Peyer's patch (tissue), 4 donors: ENCODE measurements at places on chromosomes 13 and 19.
A peak's percentile ranks its signal among the peaks of the same experiment; 100 is the strongest.

DNA sequence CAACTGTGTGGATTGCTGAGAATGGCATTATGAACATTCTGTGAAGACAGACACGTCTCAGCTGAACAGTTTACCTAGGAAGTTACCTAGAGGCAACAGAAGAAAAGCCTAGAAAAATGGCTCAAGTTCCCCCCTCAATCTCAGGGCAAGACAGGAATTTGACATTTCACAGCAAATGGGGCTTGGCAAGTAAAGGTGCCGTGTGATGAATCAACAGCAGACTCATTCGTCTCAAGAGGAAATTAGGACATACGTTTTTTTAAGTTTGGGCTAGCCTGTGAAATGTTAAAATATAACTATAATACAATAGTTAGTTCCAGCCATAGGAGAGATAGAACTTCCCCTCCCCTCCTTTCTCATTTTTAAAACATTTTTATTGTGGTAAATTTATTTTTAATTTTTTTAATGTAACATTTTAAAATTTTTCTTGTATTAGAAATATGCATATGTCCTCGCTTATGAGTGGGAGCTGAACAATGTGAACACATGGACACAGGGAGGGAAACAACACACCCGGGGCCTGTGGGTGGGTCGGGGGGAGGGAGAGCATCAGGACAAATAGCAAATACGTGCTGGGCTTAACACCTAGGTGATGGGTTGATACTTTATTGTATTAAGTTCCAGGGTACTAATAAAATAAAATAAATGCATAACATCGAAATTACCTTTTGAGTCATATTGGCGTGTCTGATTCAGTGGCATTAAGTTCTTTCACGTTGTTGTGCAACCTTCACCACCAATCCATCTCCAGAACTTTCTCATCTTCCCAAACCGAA is 116.0 kb downstream of the COL4A2 start:
- DNase-seq, result no peak

DNA sequence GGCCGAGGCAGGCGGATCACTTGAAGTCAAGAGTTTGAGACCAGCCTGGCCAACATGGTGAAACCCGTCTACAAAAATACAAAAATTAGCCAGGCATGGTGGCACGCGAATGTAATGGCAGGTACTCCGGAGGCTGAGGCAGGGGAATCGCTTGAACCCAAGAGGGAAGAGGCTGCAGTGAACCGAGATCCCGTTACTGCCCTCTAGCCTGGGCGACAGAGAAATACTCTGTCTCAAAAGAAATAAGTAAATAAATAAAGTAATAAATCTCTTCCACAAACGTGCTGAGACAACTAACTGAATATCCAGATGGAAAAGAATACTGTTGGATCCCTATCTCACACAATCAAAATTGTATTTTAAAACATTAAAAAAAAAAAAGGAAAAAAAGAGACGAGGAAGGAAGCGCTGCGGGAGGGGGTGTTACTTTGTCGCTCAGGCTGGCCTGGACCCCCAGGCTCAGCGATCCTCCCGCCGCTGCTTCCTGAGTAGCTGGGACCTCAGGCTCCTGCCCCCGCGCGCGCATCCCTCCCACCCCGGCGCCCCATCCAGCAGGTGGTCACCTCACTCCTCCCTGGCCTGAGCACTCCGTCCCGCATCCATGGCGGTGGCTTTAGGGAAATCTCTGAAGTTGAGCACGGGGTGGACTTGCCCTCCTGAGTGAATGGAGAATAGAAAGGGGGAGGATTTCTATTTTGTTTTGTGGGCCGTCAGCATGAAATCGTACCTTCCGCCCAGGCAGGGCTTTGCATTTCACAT is 628 bp upstream of the ZNF813 start:
- peak; percentile 24 for DNase-seq

DNA sequence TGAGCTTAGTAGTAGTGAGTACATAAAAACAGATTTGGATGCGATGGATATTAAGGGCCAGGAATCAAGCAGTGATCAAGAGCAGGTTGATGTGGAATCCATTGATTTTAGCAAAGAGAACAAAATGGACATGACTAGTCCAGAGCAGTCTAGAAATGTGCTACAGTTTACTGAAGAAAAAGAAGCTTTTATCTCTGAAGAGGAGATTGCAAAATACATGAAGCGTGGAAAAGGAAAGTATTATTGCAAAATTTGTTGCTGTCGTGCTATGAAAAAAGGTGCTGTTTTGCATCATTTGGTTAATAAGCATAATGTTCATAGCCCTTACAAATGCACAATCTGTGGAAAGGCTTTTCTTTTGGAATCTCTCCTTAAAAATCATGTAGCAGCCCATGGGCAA is 11.4 kb downstream of the CHAMP1 start:
- DNase-seq, result no peak

GRCh38 chr13:20424949-20425348 is 100.7 kb downstream of the CRYL1 start:
- peak; percentile 40 for DNase-seq

GRCh38 chr19:16442386-16443276 is 29.1 kb downstream of the EPS15L1 start:
- DNase-seq, result peak; percentile 65

- no peak for DNase-seq
Measured at GRCh38 chr13:103517066-103517767, 451.0 kb upstream of the SLC10A2 start.

DNA sequence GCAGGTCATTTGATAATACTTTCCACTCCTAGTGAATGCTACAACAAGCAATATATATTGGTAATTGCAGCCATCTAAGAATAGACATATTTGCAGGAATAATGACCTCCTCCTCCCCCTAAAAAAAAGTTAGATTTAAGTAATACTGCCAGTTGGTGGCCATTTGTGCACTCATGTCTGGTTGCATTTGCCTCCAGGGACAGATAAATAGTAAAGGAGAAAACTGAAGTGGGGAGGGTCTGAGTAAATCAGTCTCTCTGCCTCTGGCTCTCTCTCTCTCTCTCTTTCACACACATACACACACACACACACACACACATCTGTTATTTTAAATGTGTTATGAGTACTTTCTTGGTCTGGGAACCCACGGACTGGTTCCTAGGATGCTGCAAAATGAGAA is 125.5 kb upstream of the UQCRFS1 start:
- no peak for DNase-seq

GRCh38 chr13:83881917-83882605 is at the start of gene SLITRK1:
TSS of gene SLITRK1 (minus strand) at chr13:83882474. CDS start at chr13:83881507, 967 bp downstream.
- DNase-seq, result no peak

DNA sequence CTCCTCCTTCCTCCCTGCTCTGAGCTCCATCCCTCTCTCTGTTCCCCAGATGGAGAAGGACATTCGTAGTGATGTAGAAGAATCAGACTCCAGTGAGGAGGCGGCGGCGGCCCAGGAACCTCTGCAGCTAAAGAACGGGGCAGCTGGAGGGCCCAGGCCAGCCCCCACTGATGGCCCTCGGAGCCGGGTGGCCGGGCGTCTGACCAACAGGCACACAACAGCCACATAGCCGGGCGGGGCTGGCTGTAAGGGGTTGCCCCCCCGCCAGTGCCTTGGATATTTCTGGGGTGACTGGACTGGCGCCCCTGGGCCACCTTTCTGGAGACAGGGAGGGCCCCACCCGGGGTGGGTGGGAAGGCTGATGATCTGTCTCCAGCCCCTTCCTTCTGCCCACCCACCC is 46.3 kb downstream of the CD320 start:
- DNase-seq, result no peak

GRCh38 chr13:25945596-25945995 is 106.2 kb downstream of the SHISA2 start:
- no peak for DNase-seq

GRCh38 chr19:7900931-7901330 is 2.7 kb upstream of the MAP2K7 start:
- DNase-seq, result no peak

- no peak for DNase-seq
Measured at GRCh38 chr19:10007371-10008183, 2.7 kb downstream of the COL5A3 start.

- DNase-seq, result no peak
Measured at GRCh38 chr13:105612541-105612940, 922.9 kb downstream of the EFNB2 start.

GRCh38 chr13:39803156-39803555 is 147.7 kb downstream of the COG6 start:
- DNase-seq, result no peak

DNA sequence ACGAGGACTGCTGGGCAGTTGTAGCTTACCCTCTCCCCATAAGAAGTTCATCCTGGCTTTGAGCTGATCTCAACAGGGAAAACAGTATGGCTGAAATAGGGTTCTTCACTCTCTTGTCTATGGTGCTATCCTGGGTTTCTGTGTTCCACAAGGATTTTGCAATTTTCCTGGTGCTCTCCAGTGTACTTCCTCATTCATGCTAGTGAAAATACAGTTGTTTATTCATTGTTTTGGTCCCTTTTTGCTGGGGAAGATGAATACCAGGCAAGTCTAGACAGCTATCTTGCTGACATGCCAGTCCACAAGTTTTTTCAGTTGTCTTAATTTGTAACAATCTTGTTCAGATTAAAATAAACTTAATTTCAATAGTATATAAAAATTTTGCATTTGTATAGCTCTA is 306.5 kb downstream of the DLEU7 start:
- DNase-seq, result no peak

DNA sequence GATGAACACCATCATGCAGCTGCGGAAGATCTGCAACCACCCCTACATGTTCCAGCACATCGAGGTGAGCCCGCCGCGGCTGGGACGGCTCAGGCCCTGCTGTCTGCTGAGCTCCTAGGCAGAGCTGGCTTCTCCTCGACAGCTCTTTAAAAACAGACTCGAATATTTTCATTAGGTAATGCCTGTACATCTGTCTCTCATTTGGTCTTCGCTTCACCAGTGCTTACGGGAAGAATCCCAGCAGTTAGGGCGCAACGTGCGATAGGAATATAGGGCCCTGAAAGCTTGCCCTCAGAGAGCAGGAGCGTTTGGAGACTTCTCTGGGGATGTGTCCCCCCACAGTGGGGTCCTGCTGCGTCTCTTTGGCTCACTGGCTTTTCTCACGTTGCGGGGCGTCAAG is 63.8 kb upstream of the LDLR start:
- no peak for DNase-seq
